ENCODE measurements at places on chromosomes 11 and 22.

DNA sequence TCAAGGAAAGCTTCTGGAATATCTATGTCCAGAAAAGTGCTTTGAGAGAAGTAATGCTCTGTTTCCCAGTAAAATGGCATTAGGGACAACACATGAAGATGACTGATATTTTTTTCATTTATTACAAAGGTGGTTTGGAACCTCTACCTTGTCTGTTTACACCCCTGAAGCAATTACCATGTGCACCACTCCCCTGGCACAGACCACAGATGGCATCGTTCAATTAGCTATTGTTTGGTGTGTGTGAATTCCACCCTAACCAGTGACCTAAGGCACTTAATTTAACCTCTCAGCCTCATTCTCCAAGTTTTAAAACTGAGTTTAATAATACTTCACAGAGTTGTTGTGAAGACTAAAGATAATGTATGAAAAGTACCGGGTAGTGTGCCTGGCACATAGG lies 127.6 kb upstream of the BMAL1 start:
- no peak for DNase-seq

DNA sequence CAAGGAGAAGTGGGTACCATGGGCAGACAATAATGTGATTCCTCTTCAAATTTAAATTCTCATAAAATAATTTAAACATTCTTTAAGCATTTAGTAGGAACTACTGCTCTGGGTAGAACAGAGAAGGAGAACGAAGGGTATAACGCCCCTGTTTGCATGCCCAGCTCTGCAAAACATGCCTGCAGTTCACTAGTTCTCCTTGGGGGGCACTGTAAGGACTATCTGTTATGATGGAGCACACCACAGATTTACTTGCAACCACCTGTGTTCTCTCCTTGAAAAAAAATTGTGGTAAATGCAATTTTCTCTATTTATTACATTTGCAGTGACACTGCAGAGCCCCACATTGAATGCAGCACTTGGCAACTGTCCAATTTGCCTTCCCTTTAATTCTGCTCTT lies 100.3 kb downstream of the GUCY1A2 start:
- DNase-seq = no peak

- no peak for DNase-seq
Measured at GRCh38 chr22:42202669-42203068, 67.8 kb downstream of the TCF20 start.

- DNase-seq = no peak
Measured at GRCh38 chr22:17218341-17218740, 894 bp downstream of the ADA2 start.

DNA sequence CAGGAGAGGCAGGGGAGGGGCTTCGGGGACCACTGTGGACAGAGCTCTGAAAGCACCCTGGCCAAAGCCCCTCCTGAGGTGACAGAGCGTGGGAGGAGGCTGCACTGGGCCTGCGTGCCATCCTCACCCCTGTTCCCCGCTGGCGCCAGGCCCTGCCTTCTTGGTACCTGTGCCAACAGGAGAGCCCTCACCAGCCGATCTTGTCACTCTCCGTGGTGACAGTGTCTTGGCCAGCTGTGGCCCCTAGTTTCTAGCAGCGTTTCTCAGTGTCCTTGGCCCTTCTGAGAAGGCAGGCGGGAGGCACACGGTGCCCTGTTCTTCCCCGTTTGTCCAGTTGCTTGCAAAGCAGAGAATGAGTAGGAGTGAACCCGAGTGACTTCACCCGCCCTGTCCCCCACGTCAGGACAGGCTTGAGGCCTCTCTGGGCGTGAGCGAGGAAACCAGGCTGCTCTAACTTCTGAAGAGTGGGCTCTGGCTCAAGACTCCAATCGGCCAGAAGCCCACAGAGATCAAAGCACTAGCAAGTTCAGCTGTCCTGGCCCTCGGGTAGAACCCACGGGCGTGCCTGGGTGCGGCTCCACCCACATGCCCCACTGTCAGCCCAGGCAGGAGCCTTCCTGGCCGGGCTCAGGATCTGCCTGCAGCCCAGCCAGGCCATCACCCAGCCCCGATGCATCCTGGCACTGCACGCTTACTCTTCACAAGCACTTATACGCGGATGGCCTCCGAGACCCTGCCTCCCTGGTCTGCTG lies 60.2 kb upstream of the EMID1 start:
- no peak for DNase-seq

- no peak for DNase-seq
Measured at GRCh38 chr22:36807627-36808026, 9.2 kb downstream of the PVALB start.

DNA sequence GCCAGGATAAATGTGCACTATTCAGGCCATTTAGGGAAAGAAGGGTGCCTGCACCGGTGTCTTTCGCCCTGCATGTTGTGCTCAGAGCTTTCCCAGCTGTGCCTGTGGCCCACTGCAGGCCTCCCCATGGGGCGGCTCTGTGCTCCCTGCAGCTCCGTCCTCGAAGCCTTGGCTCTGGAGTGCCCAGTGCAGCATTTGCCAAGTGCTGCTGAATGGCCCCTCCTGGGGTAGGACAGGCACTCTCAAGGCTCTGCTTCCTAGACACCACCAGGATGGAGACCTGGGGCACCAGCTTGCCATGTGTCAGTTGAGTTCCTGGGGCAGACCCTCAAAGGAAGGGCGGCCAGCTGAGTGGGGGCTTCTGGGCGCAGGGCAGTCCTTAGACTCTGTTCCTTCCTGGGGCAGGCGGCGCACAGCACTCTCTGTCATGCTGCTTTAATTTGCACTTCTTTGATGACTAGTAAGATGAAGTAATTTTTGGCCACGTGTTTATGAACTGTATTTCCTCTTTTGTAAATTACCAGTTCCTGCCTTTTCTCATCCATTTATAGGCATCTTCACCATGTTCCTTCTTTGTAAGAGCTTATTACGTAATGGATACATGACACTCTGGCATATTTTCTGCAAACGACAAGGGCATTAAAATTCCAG lies 32.1 kb upstream of the GNB1L start:
- peak; percentile 17 for DNase-seq

- DNase-seq = no peak
Measured at GRCh38 chr11:55707029-55707428, 45.0 kb downstream of the OR4C6 start.

DNA sequence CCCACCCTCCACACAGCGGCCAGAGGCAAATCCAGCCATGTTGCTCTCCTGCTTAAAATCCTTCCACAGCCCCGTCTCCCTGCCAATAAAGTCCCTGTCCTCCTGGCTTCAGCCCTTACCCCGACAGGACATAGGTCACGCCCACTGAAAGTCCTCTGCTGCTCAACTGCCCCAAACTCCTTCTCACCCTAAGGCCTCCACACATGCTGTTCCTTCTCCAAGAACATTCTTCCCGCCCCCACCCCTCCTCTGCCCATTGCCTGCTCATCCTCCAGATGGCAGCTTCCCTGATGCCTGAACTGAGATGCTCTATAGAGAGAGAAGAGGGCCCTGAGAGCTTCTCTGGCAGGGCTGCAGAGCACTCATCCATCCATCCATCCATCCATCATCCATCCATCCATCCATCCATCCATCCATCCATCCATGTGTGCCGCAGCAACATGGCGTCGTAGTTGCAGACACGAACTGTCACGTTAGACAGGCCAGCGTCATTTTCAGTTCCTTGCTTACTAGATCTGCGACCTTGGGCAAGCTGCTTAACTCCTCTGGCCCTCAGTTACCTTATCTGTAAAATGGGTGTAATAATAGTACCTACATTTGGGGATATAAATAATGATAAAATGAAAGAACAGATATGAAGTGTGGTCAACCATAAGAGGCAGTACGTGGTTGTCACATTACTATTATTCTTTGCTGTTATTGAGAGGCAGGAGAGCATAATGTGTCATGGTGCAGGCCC lies 9.4 kb downstream of the NPTXR start:
- no peak for DNase-seq

DNA sequence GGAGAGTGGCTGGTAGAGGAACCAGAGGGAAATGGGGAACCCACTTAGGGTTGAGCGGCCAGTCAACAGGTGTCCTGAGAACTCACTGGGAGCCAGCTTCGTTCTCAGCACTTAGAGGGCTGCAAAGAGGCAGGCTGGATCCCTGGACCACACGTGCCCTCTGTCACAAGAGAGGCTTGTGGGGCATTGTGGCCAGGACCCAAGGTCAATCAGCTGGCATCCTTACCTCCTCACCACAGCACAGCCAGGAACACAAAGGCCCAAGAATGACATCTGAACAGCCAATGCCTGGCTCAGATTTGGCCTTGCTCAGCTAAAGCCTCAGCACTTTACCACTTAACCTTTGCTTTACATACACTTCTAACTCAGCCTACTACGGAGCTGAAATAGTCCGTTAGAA lies 7.4 kb downstream of the MAPK8IP1 start:
- DNase-seq = no peak

DNA sequence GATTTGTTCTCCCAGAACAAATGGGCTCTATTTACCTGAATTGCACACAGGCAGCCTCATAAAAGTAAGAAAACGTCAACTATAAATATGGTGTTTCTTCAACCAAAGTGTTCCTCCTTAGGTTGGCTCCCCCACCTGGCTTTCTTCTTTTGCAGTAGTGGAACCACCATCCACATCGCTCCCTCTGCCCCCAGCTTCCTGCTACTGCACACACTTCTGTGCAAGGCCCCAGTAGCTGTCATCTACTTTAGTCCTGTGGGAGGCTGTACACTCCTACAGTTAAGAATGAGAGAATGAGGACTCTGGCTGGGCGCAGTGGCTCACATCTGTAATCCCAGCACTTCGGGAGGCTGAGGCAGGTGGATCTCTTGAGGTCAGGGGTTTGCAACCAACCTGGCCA lies 89.5 kb downstream of the BMAL1 start:
- no peak for DNase-seq

DNA sequence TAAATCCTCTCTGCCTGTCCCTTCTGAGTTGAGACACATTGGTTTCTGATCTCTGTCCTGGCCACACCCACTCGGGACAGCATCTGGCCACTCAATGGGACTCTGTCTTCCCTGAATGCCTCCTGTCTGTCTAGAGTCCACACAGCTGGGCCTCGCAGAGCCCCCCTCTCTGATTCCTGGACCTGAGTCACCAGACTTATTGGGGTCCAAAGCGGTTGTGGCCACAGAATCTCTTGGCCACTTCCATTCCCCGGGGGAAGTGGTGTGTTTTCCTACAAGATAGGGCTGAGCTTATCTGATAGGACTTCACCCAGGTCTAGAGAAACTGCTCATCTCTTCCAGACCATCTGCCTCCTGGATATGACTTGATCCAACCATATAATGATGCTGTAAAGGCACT lies 57.4 kb upstream of the WNT11 start:
- DNase-seq = no peak

GRCh38 chr11:6604081-6604626 lies 580 bp downstream of the ILK start:
- DNase-seq = no peak

- DNase-seq = no peak
Measured at GRCh38 chr11:113384551-113384950, 3.0 kb upstream of the ANKK1 start.

DNA sequence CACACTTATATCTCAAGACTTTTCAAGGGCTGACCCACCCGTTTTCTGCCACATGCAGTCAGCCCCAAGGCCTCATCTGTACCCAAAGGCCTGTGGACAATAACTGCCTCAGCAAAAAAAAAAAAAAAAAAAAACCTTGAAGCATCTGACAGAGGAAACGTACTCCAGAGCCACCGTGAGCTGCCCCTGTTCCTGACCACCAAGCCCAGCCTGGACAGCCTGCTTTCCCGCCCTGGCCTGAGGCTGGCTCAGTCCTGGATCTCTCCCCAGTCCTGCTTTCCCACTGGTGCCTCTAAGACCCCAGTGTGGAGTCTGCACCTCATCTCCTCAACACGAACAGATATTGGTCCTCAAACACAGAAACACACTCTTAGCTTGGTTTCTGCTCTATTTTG lies 66.5 kb downstream of the SLC35F2 start:
- no peak for DNase-seq

DNA sequence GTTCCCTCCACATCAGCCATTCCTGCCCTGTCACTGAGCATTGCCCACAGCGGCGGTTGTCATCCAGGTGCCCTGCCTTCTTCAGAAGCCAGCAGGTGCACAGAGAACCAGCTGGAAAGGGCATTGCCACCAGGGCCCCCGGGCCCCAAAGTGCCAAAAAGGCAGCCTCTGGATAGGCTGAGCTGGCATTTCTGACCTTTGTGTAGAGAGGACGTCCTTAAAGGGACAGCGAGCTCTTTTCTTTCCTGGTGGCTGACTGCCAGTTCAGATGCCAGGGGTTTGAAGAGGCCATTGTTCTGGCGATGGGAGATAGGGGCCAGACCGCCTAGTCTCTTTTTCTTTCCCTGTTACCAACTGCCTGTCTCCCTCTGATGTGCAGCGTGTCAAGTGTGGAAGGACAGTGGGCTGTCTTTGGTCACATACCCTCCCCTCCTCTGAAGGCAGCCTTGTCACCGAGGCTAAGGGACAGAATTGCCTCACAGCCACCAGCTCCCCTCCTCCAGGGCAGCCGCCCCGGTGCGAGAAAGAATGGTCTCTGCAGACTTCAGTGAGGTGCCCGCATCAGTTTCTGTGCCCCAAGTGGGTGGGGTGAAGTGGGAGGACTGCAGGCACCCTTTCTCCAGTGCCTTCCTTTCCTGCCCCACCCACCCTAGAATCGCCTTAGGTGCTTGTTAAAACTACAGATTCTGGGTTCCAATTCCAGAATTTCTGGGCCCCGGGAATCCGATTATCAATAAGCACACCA lies 109.6 kb downstream of the SCN3B start:
- DNase-seq = peak; percentile 23

DNA sequence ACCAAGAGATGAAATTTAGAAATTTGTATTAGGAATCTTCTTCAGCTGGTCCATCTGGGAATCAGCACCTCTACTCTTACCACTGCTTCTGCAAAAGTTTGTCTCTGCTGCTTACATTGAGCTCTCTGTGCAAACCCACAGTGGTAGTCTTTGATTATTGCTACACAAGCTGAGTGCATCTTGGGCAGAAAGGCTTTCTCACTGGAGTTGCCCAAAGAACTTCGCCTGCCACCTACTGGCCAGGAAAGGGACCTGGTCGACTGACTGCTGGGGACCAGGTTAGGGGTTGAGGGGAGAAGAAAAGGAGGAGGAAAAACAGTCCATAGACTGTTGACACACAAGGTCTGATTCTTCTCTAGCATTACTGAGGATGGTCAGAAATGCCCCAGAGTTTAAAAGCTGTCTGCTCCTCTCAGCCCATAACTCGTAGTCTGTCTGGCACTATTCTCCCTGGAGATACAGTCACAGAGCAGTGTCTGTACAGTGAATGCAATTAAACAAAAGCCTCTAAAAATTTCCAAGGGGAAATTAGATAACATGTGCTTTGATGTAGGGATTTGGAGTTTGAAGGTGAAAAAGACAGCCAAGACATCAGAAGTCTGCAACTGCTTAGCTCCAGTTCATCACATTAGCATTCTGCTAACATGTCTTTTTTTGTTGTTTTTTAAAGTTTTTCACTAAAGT lies 215.0 kb upstream of the CTSC start:
- no peak for DNase-seq

- DNase-seq = no peak
Measured at GRCh38 chr11:107683061-107683460, 28.8 kb downstream of the SLN start.

- no peak for DNase-seq
Measured at GRCh38 chr11:111913031-111913861, 712 bp downstream of the HSPB2 start.

DNA sequence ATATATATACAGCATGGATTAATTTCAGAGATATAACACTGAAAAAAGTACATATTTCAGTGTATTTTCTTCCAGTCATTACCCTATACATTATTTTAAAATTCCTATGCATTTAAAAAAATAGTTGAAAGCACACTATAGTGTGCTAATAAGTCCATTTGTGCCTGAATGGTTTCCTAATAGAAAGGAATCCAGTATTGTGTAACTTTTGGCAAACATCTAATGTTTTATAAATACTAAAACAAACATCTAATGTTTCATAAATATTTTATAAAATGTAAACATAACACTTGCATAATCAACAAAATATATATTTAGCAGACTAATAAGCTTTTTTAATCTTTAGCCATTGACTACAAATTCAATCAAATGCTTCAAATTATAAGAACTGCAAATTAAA lies 126.6 kb upstream of the FIBIN start:
- DNase-seq = no peak
